Mesothelial cell of epicardium (in vitro differentiated cells): ENCODE measurements at places on chromosomes 12 and 14. TPM values are rescaled to one million over a fixed set of nuclear protein-coding genes. Genes with fewer than 3 reads are reported as not detected.
A peak's percentile ranks its signal among the peaks of the same experiment; 100 is the strongest.

Gene MTA1
- total RNA-seq, result 256 to 261 TPM (median 259 TPM) in 3 replicates

- H3K27me3 ChIP-seq, result no peaks in the 10 kb centered on the region
- peaks cover 48% of the 10 kb centered on the region for H3K4me1 ChIP-seq
- H3K36me3 ChIP-seq, result peaks cover 6% of the 10 kb centered on the region
- no peak overlapping the region for H3K27ac ChIP-seq
- no peak overlapping the region for H3K4me3 ChIP-seq
These were observed 93.6 kb upstream of the FERMT2 start for GRCh38 chr14:53044486-53044885.

DNA sequence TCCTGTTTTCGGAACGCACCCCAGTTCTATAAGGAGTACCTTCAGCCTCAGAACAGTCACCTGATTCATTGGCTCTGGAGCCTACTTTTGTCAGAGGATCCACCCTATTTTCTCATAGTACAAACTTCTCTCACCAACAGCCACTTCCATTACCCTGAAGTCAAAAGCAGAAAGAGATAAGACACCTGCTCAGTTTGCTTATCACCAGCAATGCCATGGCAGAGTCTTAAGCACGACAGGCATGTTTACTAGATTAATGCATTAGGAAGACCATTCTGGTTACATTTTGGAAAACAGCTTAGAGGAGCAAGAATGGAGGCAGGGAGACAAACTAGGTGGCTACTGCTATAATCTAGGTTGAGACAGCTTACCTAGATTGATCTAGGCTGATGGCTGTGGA is 67.7 kb downstream of the GXYLT1 start:
- H3K36me3 ChIP-seq, result peaks cover 27% of the 10 kb centered on the region
- no peak overlapping the region for H3K27ac ChIP-seq
- no peak overlapping the region for H3K4me3 ChIP-seq
- DNase-seq, result no peak
- no peaks in the 10 kb centered on the region for H3K4me1 ChIP-seq

DNA sequence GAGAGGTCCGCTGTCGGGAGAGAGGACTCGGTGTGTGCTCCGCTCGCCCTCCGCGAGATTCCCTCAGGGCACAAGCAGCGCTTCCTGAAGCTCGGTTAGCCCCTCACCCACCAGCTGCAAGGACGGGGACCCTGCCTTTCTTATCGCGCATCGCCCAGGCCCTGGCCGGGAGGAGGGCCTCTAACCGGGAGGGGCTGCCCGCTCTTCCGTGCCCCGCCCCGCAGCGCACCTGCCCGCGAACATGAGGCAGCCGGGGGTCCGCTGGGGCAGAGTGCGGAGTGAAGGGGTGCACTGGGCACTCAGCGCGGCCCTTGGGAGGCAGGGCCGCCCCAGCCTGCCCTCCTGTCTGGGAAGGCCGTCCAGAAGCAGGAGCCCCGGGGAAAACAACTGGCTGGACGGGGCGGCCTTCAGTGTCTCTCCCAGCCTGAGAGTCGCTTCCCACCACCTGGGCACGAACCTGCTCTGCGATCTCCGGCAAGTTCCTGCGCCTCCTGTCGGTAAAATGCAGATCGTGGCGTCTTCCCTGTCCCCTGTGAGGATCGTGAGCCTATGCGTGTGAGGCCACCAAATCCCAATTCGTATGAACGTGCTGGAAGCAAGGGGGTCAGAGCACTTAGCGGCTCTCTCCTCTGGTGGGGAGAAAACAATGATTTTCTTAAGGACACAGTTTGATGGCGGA is 28.0 kb upstream of the ADIPOR2 start:
- DNase-seq, result no peak
- H3K27ac ChIP-seq, result peak overlapping the region; percentile 47
- H3K4me3 ChIP-seq, result peak overlapping the region; percentile 60
- peaks cover 8% of the 10 kb centered on the region for H3K4me1 ChIP-seq

DNA sequence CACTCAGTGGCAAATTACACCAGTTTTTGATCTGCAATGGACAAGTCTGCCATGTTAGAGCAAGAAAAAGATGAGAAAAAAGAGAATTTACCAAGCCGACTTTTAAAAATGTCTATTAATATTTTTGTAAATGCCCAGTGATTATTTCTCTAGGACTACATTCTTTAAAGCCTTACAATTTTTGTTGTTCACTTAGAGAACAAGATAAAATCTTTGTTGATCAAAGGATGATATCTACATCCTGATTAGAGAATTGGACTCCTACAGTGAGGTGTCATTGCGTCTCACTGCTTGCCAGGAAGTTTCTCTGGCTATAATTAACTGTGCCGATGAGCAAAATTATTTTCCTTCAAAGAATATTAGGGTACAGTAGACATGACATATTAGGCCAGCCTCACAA is 1.7 kb upstream of the CFAP54 start:
- H3K4me1 ChIP-seq, result peaks cover 3% of the 10 kb centered on the region
- H3K27me3 ChIP-seq, result peaks cover 35% of the 10 kb centered on the region
- H3K36me3 ChIP-seq, result no peaks in the 10 kb centered on the region
- H3K27ac ChIP-seq, result no peak overlapping the region

Gene PLEKHG7
- total RNA-seq, result not detected in 3 replicates

Gene SOX5
- 15.7 to 20.5 TPM (median 18.4 TPM) in 3 replicates for total RNA-seq

DNA sequence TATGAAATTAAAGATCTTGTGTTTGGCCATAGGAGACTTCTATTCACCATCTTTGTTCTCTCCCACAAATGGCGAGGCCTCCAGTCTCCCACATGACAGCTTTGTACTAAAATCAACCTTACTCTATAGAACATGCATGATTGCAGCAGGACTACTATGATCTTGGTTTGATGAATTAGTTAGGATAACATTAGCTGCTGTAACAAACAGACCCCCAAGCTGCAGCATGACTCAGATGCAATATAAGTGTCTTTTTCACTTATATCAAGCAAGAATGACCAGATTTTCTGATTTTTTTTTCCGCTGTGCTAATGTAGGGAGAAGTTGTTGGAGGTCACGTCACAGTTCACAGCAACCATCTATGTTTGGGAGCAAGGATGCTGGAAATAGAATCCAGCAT is 10.8 kb upstream of the OAS3 start:
- no peaks in the 10 kb centered on the region for H3K4me1 ChIP-seq
- peaks cover 26% of the 10 kb centered on the region for H3K27me3 ChIP-seq
- no peaks in the 10 kb centered on the region for H3K36me3 ChIP-seq

GRCh38 chr14:46250113-46250703 is 401.4 kb downstream of the RPL10L start:
- DNase-seq, result no peak
- peaks cover 2% of the 10 kb centered on the region for H3K36me3 ChIP-seq
- no peak overlapping the region for H3K4me3 ChIP-seq

GRCh38 chr12:41768456-41768855 is 376.2 kb downstream of the GXYLT1 start:
- H3K4me1 ChIP-seq, result no peaks in the 10 kb centered on the region
- no peak overlapping the region for H3K27ac ChIP-seq
- no peaks in the 10 kb centered on the region for H3K36me3 ChIP-seq
- H3K27me3 ChIP-seq, result no peaks in the 10 kb centered on the region

DNA sequence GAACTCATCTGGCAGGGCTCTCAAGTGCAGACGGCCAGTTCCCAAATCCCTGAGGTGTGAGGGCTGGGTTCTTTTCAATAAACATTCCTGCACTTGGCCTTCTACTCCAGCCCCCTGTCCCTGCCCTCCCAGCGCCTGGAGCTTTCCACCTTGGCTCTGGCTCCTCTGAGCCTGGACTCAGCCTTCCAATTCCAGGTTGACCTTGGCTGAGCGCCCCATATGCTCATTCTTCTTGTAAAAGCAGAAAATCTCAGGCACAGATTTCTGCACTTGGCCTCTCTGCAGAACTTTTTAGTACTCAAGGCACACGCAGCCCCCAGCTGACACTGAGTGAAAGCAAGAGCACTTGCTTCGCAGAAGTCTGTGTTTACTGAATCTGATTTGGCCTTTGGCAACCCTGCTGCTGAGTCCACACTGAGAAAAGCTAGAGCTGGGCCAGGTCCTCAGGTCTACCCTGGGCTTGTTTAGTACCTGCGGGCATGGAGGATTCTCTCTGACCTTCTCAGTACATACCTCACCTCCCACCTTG is 222.7 kb downstream of the MSRB3 start:
- no peaks in the 10 kb centered on the region for H3K36me3 ChIP-seq
- H3K4me1 ChIP-seq, result peaks cover 70% of the 10 kb centered on the region
- no peaks in the 10 kb centered on the region for H3K27me3 ChIP-seq

- H3K36me3 ChIP-seq, result no peaks in the 10 kb centered on the region
- peak overlapping the region; percentile 34 for H3K4me3 ChIP-seq
- H3K4me1 ChIP-seq, result peaks cover 16% of the 10 kb centered on the region
- H3K27ac ChIP-seq, result peak overlapping the region; percentile 30
- no peak for DNase-seq
These were observed 10.4 kb upstream of the GPR132 start for GRCh38 chr14:105075379-105076295.

DNA sequence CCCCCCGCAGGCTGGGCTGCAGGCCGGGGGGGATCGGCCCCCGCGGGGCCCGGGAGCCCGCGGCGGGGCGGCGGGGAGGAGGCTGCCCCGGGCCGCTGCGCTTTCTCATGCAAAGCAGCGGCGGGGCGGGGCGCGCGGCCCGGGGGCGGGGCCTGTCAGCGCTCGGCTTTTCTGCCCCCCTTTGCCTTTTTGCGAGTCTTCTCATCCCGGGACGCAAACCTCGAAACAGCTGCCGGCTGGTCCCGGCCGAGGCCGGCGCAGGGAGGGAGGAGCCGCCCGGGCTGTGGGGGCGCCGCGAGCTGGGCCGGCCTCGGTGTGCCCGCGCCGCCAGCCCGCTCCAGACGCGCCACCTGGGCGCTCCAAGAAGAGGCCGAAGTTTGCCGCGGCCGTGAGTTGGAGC is at the start of gene FZD10:
Gene FZD10 (plus strand): TSS at position 198 of the 400 bp plus-strand sequence. CDS start 479 bp downstream, outside the sequence.
- H3K27me3 ChIP-seq, result peaks cover 61% of the 10 kb centered on the region
- peaks cover 14% of the 10 kb centered on the region for H3K4me1 ChIP-seq
- H3K4me3 ChIP-seq, result peak within 1 kb of the TSS; percentile 74

DNA sequence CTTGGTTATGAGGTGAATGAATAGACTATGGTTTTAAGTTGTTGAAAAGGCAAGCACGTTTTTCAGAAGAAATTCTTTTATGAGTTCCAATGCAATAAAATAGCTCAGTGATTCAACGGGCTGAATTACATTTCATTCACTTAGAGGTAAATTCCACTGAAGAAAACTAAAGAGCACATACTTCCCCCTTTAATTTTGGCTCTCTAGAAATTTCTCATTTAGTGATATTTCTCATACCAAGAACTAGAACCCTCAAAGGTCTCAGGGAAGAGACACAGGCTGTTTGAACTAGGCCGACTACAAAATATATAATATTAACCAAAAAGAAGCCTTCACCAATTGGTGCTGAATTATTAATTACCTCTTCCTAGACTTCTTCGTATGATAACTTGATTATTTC is 68.6 kb downstream of the TAOK3 start:
- no peak overlapping the region for H3K4me3 ChIP-seq
- DNase-seq, result no peak
- H3K27ac ChIP-seq, result no peak overlapping the region
- H3K4me1 ChIP-seq, result peaks cover 16% of the 10 kb centered on the region

GRCh38 chr12:106062693-106063092 is 76.1 kb downstream of the NUAK1 start:
- no peak overlapping the region for H3K27ac ChIP-seq
- peaks cover 2% of the 10 kb centered on the region for H3K4me1 ChIP-seq
- no peak for DNase-seq
- H3K4me3 ChIP-seq, result no peak overlapping the region
- H3K27me3 ChIP-seq, result no peaks in the 10 kb centered on the region

DNA sequence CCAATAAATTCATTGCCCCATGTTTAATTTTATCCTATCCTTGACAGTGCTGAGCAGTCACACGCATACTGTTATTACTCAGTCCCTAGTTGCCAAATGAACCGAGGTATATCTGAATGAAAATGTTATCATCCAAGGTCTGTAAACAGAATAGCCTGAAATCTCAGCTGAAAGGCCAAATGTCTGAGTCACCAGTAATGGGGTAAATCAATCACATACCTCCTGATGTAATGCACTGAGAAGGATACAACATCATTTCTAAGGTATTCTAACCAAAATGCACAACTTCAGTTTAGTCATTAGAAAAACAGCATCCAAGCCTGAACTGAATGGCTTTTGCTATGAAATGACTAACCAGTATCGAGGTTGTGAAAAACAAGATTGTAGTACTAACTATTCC is 228.6 kb downstream of the DPF3 start:
- H3K27me3 ChIP-seq, result no peaks in the 10 kb centered on the region
- no peak overlapping the region for H3K4me3 ChIP-seq
- H3K36me3 ChIP-seq, result no peaks in the 10 kb centered on the region

GRCh38 chr14:99701260-99701659 is 17.2 kb downstream of the CYP46A1 start:
- no peak for DNase-seq
- H3K36me3 ChIP-seq, result peaks cover 17% of the 10 kb centered on the region
- no peaks in the 10 kb centered on the region for H3K4me1 ChIP-seq
- peaks cover 2% of the 10 kb centered on the region for H3K27me3 ChIP-seq
- H3K4me3 ChIP-seq, result no peak overlapping the region
- no peak overlapping the region for H3K27ac ChIP-seq

- no peaks in the 10 kb centered on the region for H3K27me3 ChIP-seq
- DNase-seq, result no peak
- H3K36me3 ChIP-seq, result peaks cover 16% of the 10 kb centered on the region
- peak overlapping the region; percentile 10 for H3K27ac ChIP-seq
These were observed 22.4 kb downstream of the NFYB start for GRCh38 chr12:104115587-104115975.

- no peak for DNase-seq
- no peak overlapping the region for H3K4me3 ChIP-seq
- no peaks in the 10 kb centered on the region for H3K36me3 ChIP-seq
These were observed 54.5 kb downstream of the C12orf75 start for GRCh38 chr12:105384916-105385535.

GRCh38 chr14:80117876-80118275 is 93.4 kb downstream of the DIO2 start:
- H3K27ac ChIP-seq, result no peak overlapping the region
- H3K27me3 ChIP-seq, result peaks cover 10% of the 10 kb centered on the region
- DNase-seq, result no peak
- no peak overlapping the region for H3K4me3 ChIP-seq

DNA sequence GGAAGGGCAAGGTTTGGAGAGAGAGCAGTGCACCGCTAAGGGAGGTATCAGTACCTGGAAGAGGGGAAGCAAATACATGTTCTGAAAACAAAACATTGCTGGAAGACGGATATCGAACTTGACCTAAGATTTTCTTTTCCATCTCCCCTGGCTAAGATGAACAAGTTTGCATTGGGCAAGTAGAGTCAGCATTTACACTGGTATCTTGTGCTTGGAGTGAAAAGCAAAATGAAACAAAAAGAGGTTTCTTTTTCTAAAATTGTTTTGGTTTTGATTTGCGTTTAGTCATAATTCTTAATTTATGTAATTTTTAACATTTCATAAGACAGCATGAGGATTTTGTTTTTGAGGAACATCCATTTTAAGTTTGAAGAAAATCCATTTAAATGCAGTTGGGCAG is 881.6 kb downstream of the NRXN3 start:
- DNase-seq, result no peak
- H3K27me3 ChIP-seq, result peaks cover 8% of the 10 kb centered on the region
- no peaks in the 10 kb centered on the region for H3K36me3 ChIP-seq
- no peak overlapping the region for H3K4me3 ChIP-seq

GRCh38 chr12:12975322-12976077 is 23.5 kb upstream of the GPRC5D start:
- H3K36me3 ChIP-seq, result peaks cover 53% of the 10 kb centered on the region
- DNase-seq, result no peak
- H3K27me3 ChIP-seq, result no peaks in the 10 kb centered on the region
- H3K4me3 ChIP-seq, result no peak overlapping the region
- H3K4me1 ChIP-seq, result peaks cover 2% of the 10 kb centered on the region

Gene MMAB
- 24.3 to 26.4 TPM (median 26.2 TPM) in 3 replicates for total RNA-seq

GRCh38 chr14:39229222-39229543 is 4.5 kb upstream of the MIA2 start:
- no peak overlapping the region for H3K4me3 ChIP-seq
- peaks cover 11% of the 10 kb centered on the region for H3K4me1 ChIP-seq
- H3K36me3 ChIP-seq, result no peaks in the 10 kb centered on the region

Gene OR4E2
- total RNA-seq, result not detected in 3 replicates

- H3K4me1 ChIP-seq, result peaks cover 21% of the 10 kb centered on the region
- peaks cover 2% of the 10 kb centered on the region for H3K36me3 ChIP-seq
- H3K27ac ChIP-seq, result peak overlapping the region; percentile 14
- H3K4me3 ChIP-seq, result no peak overlapping the region
These were observed 62.7 kb downstream of the RCOR1 start for GRCh38 chr14:102655137-102655536.

Gene AMN
- total RNA-seq, result 2.5 to 3.5 TPM (median 2.7 TPM) in 3 replicates
